Naive B cell (primary cell): ENCODE measurements at places on chromosomes 3 and 15.

- no peak for DNase-seq
Measured at GRCh38 chr3:105899516-105899915, 30.7 kb upstream of the CBLB start.

- peak; percentile 97 for DNase-seq
Measured at GRCh38 chr15:41416742-41417417, at the start of gene RTF1. RTF1 (plus strand) TSS chr15:41417095; CDS start chr15:41417116, 21 bp downstream.

GRCh38 chr3:128083980-128084674 lies 31.9 kb downstream of the SEC61A1 start:
- no peak for DNase-seq

DNA sequence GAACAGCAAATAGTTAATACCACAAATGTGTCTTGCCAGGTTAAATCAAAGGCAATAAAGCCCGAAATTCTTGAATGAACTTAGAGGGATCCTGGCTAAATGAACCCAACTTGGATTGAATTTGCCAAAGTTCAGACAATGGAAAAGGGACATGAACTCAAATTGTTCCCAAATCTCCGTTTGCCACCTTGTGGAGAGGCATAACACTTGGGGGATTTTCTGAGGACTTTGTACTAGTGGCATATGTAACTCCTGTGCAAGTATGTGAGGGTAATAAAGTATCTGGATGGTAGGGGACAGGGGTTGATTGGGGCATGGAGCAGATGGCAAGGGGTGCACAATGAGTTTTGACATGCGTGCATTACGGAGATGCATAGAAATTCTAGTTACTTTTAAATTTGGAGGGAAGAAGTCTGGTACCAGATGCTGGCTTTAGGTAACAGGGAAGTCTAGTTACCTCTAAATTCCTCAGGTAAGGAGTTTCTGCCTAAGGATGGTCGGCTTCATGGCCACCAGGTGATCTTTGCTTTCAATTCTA lies 1.2 kb upstream of the TCAIM start:
- no peak for DNase-seq

- no peak for DNase-seq
Measured at GRCh38 chr3:116873142-116873541, 163.6 kb downstream of the TUSC7 start.

DNA sequence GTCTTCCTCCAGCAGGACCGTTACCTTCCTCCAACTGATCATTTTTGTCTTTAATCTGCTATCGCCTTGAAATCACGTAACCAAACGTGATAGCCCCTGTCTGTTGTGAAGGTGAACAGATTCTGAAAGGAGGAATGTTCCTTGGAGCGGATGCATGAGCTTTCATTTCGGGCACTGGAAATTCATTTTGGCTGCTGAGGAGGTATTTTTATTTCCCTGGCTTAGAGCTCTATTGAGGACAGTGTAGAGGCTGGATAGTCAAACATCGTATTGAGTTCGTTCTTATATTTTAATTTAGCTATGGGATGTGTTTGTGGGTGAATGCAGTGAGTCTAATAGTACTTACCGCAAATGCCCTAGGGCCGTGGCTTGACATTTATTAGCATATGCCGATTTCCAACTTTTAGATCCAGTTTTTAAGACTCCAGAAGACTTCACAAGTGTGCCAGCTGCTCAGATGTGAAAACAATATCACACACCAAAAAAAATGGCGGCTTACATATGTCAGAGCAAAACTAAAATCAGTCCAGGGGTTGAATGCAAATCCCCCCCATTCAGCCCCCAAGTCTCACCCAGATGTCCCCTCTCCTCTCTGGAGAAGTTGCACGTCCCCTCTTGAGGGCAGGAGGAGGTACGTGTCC lies 22.1 kb downstream of the CPN2 start:
- DNase-seq: no peak

DNA sequence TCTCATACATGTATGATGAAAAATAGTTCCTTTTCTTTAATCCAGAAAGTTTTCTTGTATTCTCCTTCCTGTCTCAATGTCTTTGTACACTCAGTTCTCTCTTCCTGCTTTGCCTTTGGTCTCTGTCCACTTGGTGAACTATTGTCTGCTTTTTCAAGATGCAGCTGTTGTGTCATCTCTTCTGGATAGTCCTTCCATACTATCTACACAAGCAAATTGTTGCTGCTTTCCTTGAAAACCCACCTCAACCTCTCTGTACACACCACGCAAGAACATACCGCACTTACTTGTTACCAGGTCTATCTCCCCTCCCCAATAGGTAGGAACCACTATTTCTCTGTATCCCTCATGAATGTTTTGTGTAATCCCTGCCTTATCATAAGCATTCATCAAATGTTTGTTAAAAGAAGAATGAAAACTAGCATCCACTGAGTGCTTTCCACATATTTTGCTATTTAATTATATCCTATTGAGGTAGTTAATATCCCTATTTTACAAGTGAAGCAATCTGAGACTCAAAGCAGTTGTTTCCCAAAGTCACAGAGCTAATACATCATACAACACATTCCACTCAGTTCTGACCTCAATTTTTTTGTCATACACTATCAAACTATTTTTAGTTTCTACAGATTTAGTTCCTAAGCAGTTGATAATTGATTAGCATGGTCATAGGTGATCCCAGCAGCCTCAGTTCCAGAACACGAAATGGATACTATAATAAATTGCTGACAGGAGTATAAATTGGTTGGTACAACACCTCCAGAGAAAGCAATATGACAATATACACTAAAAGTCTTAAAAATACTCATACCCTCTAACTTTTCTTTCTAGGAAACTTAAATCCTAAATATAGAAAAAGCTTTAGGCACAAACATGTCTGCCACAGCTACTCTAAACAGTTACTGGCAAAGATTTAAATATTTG lies 19.6 kb downstream of the HACL1 start:
- DNase-seq: no peak

DNA sequence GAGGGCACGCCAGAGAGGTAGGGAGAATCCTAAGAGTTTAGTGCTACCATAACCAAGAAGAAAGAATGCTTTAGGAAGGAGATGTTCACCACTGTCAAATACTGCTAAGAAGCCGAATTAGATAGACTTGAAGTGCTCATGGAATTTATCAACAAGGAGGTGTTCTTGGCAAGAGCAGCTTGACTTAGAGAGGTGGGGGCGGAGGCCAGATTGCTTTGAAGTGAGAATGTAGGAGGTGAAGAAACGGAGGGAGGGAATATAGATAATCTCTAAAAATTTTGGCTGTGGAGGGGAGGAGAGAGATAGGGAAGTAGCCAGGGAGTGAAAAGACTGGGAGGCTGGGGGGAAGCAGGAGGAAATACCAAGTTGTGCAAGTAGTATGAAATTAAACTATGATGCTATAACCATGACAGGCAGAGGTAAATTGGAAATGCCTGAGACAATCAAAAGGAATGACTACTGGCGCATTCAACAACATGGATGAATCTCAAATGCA lies 35.5 kb downstream of the GADL1 start:
- no peak for DNase-seq

DNA sequence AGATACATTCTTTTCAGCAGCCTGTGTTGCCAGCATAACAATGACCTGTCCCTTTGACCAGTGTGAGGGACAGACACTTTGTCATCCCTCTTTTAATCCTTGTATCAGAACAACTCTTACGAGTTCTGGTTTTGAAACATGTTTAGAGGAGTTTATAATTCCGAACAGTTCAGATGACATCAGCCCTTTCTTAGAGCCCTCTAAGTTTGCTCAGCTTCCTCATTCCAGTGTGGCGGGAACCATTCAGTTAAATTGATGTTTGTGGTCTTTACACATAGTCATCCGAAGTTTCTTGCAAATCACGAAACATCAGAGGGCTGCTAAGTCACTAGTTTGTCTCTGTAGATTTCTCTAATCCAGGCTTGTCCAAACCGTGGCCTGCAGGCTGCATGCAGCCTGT lies 102.5 kb downstream of the AKAP13 start:
- no peak for DNase-seq

DNA sequence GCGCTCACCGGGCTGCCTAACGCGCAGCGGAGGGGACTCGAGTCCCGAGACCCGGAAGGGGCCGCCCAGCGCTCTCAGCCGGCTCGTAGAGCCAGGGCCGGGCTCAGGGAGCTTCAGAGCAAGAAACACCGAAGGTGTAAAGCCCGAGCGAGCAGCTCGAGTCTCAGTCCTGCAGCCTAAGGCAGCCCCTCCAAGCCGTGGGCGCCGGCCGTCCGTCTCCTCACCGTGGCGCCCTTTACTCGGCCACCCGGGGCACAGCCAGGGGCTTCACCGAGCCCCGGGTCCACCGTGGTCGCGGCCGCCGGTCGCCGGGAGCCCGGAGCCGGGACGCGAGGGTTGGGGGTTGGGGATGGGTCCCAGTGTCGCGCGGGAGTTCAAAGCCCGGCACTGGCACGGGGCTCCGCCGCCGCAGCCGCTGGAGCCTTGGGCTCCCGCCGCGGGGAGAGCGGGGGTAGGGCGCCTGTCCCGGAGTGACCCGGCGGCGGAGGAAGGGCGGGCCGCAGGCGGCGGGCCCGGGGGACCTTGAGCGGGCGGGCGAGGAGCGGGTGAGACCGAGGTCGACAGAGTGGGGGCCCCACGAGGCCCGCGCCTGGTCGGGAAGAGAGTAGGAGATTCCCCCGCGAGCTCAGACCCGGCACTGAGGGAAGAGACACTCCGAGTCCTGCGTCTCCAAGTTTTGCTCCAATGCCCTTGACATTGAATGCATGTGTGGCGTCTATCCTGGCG lies 26.9 kb upstream of the THRB start:
- peak; percentile 63 for DNase-seq

DNA sequence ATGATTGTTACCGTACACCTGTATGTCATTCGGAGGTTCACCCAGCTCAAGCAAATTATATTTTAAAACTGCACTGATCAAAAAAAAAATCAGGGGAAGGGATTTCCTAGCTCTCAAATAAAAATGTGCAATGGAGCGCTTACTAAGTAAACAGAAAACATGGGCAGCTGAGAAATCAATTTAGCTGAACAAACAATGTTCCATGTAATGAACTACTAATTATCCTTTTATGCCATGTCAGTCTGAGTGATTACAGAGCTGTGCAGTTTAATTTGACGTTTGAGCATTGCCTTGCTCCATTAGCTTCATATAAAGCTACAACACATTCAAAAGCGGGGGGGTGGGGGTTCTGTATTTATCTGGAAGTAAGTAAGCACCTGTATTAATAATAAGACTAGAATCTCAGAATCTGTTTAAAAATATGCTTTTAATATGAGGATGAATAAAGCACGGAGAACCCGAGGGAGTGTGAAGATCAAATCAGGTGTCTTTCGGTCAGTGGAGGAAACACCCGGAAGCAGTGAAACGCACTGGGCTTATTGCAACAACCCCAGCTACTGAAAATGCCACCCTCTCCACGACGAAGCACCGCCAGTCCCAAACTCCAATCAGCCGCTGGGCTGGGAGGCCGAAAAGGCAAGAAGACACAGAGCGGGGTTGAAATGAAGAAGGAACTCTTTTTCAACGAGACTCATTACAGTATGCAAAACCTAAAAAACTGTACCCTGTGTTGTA lies 196.5 kb upstream of the ATP11B start:
- DNase-seq: no peak

DNA sequence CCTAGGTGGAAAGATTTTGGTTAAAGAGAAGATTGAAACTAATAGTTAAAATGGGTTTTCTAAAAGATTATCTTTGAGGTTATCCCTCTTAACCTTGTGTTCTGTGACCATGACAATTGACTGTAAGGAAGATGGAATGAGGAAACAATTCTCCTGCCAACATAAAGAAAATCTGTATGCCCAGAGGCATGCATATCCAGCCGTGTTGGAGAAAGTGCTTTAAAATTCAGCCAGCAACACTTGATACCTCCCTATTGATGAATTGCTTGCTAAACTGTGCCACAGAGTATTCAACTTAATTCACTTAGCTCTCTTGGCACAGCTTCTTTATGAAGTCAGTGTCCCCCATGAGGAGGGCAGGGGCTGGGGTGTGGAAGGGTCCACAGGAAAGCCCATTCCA lies 203.5 kb downstream of the UBE2E2 start:
- no peak for DNase-seq

- no peak for DNase-seq
Measured at GRCh38 chr3:16508591-16508995, 4.9 kb downstream of the RFTN1 start.

GRCh38 chr3:152060701-152061100 lies 187.3 kb downstream of the SUCNR1 start:
- DNase-seq: no peak

DNA sequence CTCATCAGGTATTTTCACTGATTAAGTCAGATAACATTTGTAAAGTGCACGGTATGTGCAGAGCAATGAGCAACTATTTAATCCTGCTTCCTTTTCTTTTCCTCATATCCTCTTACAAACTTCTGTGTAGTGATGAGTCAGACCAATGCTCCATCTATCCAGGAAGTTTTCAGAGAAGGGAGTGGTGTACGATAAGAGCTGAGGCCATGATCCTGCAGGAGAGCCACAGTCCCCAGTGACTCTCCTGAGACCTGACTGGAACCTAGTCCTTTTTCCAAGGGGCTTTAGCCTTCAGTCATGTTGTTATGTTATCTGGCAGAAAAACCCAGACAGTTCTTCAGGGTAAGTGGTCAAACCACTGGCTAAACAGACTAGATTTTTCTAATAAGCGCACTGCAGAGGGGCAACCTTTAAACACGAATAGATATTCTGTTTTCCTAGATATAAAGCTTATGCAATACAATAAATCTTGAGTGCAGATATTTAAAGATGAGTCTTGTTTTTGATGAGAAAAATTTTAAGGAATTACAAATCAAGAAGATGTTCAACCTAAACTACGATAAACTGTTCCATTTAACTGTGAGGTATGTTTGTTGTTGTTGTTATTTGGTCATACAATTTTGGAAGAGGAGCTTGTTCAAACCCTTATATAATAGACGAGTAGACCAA lies 110.5 kb upstream of the RAP2B start:
- DNase-seq: no peak
